ENCODE measurements at places on chromosomes 6 and 20.

DNA sequence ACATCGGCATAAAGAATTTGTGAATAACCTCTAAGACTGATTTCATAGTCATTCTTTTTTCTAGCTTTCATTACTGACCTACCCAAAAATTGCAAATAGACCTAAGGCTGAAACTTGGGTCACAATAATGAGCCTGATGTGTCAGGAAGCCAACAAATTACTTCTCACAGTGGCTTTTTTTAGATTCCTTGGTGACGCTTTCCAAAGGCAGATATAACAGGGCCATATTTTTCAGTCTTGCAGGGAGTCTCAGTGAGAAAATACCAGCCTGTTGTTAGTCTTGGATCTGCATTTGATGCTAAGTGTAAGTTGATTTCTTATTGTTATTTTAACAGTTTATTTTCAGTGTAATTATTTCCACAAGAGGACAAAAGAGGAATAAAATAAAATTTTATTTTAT is 179.7 kb downstream of the KHDC1L start:
- no peak for DNase-seq

DNA sequence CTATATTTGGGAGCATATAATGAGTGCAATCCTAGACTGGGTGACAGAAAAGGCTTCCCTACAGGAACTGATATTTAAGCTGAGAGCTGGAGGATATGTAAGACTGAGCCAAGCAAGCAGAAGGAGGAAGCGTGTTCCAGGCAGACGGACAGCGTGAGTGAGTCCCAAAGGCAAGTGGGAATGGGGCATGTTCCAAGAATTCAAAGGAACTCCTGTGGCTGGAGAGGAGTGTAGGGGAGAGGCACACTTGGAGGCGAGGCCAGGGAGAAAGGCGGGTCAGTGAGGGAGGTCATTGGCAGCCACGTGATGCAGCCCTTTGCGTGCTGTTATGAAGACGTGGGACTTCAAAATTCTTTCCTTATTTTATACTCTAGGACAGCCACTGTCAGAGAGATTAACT is 27.9 kb upstream of the SGK1 start:
- DNase-seq: no peak

GRCh38 chr6:10194816-10195672 is 219.8 kb downstream of the TFAP2A start:
- no peak for DNase-seq

- DNase-seq: no peak
Observed at GRCh38 chr6:3910106-3910663, 61.0 kb downstream of the FAM50B start.

- no peak for DNase-seq
Observed at GRCh38 chr6:165245287-165245686, 64.1 kb downstream of the C6orf118 start.

DNA sequence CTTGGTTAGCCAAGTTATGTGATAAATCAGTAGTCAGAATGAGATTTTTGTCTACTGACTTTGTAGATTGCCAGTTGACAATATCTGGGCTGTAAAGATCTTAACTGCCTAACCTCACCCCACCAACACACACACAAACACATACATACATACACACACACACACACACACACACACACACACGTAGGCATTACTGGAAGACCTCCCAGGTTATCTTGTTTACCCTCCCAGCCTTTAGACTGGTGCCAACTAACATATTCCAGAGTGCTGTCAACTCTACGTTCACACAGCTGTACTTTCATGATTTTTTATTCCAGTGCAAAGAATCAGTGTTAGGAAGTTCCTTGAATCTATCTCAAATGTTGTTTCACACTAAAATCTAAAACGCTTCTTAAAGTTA is 38.9 kb downstream of the BMP5 start:
- no peak for DNase-seq

- DNase-seq: no peak
Observed at GRCh38 chr20:41048461-41049301, 20.1 kb downstream of the TOP1 start.

GRCh38 chr6:111800259-111800765 is 72.9 kb downstream of the FYN start:
- no peak for DNase-seq

DNA sequence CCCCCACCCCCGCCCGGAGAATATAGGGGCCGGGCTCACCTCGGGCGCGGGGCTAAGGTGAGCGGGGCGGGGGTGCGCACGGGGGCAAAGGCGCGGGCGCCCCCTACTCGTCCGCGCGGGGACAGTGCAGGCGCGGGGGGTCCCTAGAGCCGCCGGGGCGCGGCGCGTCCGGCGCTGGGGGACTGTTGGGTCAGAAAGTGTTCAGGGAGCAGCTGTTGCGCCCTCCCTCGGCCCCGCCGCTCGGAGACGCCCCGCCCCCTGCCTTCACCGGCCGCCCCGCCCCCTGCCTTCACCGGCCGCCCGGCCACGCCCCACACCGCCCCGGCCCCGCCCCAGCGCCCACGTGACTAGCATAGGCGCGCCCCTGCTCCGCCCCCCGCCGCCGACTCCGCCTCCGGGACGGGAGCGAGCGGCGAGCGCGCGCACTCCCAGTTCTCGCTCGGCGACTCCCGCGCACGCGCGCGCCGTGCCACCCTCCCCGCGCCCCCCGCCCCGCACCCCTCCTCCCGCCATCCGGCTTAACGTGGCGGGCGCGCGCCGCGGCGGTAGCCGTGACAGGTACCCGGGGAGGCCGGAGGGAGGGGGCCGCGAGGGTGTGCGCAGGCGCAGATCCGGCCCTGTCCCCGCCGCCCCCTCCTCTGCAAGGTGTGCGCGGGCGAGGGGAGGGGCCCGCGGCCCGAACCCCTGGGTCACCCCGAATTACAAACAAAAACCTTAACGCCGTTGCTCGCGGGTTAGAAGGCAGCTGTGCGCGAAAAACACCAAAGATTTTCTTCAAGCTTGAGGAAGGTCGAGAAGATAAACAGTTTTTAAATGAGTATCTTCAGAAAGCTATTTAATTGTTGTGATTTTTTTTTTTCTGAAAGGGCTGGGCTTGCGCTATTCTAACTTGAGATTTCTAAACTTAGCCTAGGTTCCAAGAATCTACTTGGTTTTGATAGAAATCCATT is 704 bp upstream of the ZNF217 start:
- peak; percentile 99 for DNase-seq

DNA sequence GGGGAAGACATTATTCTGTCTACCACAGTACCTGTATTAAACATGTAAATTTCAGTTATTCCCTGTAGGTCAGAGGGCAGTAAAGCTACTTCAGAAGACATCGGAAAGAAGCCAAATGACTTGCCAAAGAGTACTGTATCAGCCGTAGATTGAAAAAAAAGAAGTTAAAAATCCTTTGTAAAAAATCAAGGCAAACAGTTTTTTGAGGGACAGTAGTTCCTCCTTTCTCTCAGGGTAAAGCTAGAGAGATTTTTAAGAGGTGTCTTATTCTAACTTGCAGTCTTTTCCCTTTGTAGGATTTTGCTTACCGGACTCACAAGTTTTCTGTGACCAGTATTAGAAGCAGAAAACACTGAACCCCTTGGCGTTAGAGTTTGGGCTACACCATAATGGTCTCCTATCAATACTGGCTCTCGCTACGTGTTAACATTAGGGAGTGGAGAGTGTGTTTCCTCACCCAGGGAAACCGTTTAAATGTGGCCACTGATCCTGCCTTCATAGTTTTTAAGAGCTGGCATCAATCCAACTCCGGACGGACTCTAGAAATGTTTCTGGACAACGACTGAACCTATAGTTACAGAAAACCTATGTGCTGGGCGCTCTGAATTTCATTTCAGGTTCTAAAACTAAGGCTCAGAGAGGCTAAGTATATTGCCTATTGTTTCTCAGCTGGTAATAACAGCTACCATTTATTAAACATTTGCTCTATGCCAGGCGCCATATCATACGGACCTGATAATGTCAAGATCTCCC is 1.3 kb upstream of the ASXL1 start:
- no peak for DNase-seq

- no peak for DNase-seq
Observed at GRCh38 chr6:11750682-11751081, 27.9 kb downstream of the ADTRP start.

GRCh38 chr6:12314751-12315150 is 24.6 kb downstream of the EDN1 start:
- DNase-seq: no peak

GRCh38 chr6:132736239-132736638 is 21.5 kb downstream of the VNN2 start:
- no peak for DNase-seq

- no peak for DNase-seq
Observed at GRCh38 chr6:38476888-38477287, 162.8 kb downstream of the BTBD9 start.

All from activated CD8-positive, alpha-beta memory T cell treated with anti-CD3 and anti-CD28 coated beads for 24 hours (primary cell).